SJSA1 (cell line): ENCODE measurements at places on chromosomes 13 and 19.

DNA sequence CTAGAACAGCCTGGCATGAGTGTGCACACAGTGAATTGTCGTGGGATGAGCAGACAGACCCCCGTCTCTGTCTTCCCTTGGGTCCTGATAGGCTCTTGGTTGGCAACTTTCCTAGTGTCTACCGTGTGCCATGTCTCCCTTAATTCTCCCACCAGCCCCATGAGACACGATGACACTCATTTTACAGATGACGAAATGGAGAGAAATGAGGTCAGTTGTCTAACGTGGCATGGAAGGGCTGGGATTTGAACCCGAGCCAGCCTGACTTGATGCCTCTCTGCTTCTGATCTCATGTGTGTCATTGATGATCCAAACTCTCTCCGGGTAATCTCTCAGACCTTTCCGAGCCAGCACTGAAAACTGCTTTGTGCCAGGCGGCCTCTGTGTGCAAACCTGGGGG is 8.4 kb upstream of the KLK14 start:
- no peak for DNase-seq

DNA sequence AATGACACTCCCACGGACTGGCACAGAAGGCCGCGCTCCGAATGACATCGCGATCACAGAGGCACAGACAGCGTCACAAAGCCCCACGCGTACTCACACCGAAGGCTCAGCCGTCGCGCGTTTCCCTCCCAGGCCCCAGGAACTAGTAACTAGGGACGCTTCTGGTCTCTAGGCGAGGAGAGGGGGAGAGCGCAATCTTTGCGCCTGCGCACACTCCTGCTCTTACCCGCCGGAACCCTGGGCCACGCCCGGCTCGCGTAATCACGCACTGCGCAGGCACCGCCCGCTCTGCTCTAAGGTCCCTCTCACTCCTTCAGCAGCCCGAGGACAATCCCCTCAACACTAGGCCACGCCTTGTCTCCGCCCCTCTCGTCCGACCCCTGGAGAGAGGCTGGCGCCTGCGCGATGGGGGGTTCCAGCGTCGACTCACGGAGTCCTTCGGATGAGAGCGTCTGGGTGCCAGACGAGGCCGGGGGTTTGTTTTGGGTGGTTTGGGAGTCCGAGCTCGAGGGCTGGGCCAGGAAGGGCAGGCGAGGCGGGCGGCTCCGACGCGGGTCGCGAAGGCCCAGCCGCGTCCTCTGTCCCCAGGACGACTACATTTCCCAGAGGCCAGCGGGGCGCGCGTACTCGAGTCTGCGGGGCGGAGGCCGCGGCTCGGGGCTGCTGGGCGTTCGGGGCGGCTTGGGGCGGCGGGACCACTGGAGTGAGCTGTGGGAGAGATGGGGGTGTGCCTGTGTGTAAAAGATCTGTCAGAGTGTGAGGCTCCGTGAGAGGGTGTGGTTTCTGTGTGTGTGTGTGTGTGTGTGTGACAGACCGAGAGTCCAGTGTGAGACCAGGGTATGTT is at the start of gene ZNF471:
ZNF471 (plus strand) TSS at position 410 of the 844 bp plus-strand sequence. CDS start 3,717 bp downstream, outside the sequence.
- DNase-seq = peak; percentile 44

DNA sequence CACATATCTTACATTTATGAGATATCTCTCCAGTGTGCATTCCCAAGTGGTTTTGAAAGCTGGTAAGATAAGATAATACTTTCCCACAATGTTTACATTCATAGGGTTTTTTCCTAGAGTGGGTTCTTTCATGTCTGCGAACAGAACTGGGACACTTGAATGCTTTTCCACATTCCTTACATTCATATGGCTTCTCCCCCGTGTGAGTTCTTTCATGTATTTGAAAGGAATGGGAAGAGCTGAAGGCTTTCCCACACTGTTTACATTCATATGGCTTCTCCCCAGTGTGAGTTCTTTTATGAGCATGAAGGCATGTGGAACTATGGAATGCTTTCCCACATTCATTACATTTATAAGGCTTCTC is 19.7 kb downstream of the ZNF433 start:
- DNase-seq = no peak

GRCh38 chr13:26469602-26470001 is 87.9 kb upstream of the WASF3 start:
- no peak for DNase-seq

DNA sequence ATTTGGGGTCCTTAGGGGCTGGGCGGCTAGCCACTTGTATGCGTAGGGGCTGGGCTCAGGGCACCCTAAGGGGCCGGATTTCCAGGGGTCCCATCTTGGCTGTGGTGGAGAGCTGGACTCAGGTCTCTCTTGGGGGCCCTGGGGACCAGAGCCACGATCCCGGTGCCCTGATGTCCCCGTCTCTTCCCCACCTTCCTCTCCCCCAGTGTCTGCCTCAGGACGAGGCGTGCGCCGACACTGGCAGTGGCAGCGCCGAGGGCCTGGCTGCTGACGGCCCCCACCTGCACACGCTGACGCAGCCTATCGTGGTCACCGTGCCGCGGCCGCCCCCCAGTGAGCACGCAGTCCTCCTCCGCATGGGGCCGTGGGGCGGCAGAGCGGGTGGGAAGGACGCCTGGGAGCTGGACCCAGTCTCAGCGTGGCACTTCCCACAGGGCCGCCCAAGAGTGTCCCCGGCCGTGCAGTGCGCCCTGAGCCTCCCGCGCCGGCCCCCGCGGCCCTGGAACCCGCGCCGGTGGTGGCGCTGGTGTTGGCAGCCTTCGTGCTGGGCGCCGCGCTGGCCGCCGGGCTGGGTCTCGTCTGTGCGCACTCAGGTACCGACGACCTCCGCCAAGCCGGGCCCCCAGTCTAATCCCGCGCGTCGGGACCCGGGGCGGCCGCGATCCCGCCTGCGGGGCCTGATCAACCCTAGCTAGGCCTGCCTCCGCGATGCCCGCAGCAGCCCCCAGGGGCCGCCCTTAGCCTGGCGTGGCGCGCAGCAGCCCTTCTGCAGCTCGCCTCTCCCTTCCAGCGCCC is 2.7 kb upstream of the SNAPC2 start:
- DNase-seq = no peak

- no peak for DNase-seq
These were observed 40.5 kb downstream of the SPACA7 start for GRCh38 chr13:112416647-112417046.

- DNase-seq = no peak
These were observed 539.7 kb downstream of the DACH1 start for GRCh38 chr13:71327266-71327665.

GRCh38 chr13:85312071-85312470 is 487.1 kb downstream of the SLITRK6 start:
- no peak for DNase-seq

- DNase-seq = no peak
These were observed 6.7 kb downstream of the REEP6 start for GRCh38 chr19:1497578-1498235.

- no peak for DNase-seq
These were observed 1.2 kb upstream of the SLC27A1 start for GRCh38 chr19:17469092-17469480.

DNA sequence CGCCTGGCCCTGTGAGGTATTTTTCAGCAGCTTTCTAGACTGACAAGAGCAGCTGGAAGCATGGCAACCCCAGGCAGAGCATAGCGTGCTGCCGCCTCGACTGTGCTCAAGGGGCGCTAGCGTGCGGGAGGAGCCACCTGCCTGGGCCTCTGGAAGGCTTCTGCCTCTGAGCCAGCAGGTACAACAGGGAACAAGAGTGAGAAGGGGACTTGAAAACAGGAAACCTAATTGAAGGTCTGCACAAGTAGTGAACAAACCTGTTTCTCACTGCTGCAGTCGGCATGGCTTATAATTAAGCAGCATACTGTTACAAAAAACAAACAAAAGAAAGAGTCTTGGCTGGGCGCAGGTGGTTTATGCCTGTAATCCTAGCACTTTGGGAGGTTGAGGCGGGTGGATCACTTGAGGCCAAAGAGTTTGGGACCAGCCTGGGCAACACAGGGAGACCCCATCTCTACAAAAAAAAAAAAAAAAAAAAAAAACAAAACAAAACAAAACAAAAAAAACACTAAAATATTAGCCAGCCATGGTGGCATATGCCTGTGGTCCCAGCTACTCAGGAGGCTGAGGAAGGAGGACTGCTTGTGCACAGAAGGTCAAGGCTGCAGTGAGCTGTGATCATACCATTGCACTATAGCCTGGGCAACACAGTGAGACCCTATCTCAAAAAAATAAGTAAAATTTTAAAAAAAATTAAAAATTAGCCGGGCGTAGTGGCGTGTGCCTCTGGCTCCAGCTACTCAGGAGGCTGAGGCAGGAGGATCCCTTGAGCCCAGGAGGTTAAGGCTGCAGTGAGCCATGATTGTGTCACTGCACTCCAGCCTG is 12.6 kb upstream of the GARRE1 start:
- no peak for DNase-seq

DNA sequence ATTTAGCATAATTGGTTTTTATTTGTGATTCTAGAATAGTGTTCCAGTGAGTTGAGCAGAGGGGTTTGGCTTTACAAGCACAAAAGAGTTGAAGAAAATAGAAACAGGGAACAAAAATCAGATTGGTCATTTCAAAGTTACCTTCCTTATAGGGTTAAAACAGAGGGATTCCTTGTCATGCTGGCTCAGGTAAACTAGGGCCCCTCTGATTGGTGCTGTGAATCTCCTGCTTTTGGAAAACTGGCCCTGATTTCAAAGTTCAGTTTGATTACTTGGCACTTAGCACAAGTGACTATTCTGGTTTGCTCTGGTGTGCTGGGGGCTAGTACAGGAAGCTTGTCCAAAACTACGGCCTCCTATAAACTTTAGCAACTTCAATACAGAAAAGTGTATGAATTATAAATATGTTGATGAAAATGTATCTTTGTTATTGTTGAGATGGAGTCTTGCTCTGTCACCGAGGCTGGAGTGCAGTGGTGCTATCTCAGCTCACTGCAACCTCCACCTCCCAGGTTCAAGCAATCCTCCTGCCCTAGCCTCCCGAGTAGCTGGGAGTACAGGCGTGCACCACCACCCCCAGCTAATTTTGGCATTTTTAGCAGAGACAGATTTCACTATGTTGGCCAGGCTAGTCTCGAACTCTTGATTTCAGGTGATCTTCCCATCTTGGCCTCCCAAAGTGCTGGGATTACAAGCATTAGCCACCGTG is 1.9 kb upstream of the MRPS31 start:
- no peak for DNase-seq

GRCh38 chr19:49111218-49111998 is 2.8 kb upstream of the LIN7B start:
- no peak for DNase-seq

DNA sequence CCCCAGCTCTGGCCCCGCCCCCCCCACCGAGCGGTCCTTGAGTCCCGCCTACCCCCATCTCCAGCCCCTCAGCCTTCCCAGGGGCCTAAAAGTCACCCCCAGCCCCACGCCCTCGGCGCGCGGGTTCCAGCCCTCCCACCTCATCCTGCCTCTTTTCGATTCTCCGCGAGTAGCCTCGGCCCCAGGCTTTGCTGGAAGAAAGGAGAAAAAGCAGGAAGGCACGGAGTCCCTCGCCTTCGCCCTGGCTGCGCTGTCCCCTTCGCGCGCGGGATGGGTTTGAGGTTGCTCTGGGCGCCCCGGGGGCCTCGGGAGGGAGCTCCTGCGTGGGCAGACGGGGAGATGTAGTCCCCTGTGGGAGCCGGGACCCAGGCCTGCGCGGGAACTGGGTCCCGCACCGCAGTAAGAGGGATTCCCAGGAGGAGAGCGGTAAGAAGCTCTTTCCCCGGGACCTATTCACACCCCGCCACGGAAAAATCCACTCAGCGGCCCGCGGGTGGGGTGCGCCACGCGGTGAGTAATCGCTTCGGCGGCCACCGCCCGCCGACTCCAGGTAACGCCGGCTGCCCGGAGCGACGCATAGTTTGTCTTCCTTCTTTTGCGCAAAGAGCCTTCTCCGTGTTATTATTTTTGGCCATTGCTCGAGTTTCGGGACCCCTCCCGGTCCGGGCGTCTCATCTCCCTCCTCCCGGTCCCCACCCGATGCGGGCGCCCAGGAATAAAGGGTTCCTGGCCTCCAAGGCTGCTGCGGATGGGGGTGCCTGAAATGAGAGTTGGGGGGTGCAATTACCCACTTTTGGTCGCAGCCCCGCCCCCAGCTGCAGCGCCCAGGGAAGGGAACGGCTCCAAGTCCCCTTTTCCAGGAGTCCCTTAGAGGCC is 865 bp upstream of the CRLF1 start:
- DNase-seq = no peak

GRCh38 chr13:33331962-33332361 is 46.4 kb upstream of the STARD13 start:
- DNase-seq = no peak

GRCh38 chr13:109764470-109765291 is 21.7 kb downstream of the IRS2 start:
- DNase-seq = peak; percentile 80

- no peak for DNase-seq
These were observed at the start of the genes OR7A5 and OR7C1 for GRCh38 chr19:14835011-14835410. Gene OR7A5 (minus strand): TSS chr19:14835185. CDS start chr19:14828241, 6,944 bp downstream. Gene OR7C1 (minus strand): TSS chr19:14835185. CDS start chr19:14800136, 35,049 bp downstream.

DNA sequence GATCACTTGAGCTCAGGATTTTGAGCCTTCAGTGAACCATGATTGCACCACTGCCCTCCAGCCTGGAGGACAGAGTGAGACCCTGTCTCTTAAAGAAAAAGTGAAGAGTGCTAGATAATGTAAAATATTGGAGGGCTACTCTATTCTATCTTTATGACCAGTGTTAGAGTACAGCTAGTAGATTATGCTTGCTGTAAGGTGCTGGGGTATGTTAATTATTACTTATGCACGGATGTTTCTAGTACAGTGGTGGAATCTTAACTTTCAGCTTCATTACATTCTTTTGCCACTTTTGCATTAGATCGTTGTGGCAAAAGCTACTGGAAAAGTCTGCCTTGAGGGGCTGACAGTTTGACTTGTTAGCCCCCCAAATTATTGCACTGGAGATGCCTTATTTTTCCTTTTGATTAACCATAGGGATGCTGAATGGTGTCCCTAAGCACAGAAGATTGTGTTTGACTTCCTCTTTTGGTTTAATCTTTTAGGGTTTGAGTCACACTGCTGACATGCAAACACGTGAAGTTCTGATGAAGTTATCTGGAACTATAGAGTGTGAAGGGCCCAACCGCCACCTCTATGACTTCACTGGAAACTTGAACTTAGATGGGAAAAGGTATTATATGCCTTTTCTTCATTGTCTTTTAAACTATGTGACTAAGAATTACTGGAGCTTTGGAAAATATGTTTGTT is 169.8 kb downstream of the ATP8A2 start:
- DNase-seq = no peak

DNA sequence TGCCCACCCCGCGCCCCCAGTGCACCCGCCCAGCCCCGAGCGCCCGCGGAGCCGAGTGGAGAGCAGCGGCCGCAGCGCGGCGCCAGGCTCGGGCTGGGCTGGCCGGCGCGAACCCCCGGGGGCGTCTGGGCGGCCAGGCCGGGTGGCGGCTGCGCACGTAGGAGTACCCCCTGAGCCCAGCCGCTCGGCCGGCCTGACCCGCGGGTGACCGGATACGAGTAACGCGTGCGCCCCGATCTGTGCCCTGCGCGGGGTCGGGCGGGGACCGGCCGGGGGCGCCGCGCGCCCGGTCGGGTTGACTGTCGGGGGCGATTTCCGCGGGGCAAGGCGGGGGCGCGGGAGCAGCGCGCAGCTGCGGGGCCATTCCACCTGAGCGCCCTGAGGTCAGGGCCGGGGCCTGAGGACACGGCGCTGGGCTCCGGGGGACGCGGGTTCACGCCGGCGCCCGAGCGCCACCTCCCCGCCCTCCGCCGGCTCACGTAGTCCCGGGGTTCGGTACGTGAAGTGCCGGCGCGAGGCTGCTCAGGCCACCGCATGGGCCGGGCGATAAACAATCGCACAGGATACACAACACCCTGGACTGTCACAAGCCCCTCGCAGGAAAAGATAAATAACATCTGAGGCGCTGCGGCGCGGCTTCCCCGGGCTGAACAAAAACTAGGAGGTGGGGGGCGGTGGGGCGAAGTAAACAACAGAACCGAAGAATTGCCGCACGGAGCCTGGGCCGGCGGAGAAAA is 37.6 kb upstream of the FLT1 start:
- peak; percentile 22 for DNase-seq

- DNase-seq = no peak
These were observed 4.1 kb downstream of the FRY start for GRCh38 chr13:32035716-32036115.
